ENCODE measurements at places on chromosomes 12 and 14.

GRCh38 chr12:7832059-7832696 lies 40.5 kb downstream of the SLC2A14 start:
- no peak for DNase-seq

DNA sequence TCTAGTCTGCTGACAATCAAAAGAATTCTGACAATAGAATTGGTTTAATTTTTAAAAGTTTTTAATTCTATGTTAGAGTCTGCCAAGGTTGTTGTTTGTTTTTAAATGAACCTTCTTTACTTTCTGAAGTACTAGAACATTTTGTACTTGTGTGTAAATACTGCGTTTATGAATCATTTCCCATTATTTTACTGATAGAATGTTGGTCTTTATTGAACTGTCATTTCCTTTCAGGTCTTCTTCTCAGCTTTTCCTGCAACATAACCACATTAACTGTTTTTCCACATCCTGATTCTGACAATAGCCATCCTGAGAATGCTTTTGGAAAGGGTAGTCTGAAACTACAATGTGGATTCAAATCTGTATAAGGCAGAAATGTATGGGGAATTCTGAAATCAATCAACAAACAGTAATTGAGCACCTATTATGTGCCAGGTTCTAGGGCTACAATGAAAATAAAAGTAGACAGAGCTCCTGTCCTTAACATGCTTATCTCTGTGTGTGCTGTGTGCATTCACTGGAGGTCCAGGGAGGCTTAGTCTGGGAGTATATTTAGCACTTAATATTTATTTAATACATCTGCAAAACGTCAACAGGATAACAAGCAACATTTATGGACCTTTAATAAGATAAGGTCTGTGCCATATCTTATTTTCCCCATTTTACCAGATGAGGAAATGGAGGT lies 73.1 kb upstream of the SLC38A2 start:
- DNase-seq, result no peak

- no peak for DNase-seq
Measured at GRCh38 chr14:71230897-71231296, 323.6 kb downstream of the PCNX1 start.

- no peak for DNase-seq
Measured at GRCh38 chr12:101498252-101498651, 23.1 kb downstream of the SPIC start.
